ENCODE measurements at places on chromosomes 1 and 21.

- DNase-seq, result no peak
Observed at GRCh38 chr1:92483610-92484471, 2.9 kb downstream of the GFI1 start.

DNA sequence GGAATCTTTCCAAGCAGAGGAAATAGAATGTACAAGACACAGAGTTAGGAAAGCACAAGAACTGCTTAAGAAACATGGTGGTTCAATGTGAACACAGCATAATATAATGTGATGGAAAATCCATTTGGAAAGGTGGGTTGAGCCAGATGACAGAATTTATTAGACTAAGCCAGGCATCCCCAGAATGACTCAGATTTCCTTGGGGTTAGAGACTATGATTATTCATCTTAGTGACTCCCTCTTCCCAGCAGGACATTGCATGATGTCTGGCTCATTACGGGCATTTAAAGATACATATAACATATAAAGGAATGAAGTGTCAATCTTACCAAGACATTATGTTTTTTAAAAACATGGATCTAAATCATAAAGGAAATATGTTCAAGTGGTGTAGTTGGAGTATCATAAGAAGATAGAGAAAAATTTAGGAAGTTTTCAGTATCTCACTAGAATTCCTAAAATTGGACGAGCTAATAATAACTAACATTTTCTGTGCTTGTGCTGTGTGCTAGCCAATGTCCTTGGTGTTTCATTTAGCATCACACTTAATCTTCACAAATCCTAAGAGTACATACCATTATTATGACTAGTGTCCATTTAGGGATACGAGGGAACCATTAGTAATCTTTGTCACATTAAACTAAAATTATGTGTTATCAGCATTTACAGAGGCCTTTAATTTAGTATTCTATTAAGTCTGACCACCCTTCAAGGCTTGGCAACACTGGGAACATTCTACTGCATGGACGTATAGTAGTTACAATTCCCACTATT lies 41.0 kb upstream of the ST6GALNAC5 start:
- DNase-seq, result no peak

DNA sequence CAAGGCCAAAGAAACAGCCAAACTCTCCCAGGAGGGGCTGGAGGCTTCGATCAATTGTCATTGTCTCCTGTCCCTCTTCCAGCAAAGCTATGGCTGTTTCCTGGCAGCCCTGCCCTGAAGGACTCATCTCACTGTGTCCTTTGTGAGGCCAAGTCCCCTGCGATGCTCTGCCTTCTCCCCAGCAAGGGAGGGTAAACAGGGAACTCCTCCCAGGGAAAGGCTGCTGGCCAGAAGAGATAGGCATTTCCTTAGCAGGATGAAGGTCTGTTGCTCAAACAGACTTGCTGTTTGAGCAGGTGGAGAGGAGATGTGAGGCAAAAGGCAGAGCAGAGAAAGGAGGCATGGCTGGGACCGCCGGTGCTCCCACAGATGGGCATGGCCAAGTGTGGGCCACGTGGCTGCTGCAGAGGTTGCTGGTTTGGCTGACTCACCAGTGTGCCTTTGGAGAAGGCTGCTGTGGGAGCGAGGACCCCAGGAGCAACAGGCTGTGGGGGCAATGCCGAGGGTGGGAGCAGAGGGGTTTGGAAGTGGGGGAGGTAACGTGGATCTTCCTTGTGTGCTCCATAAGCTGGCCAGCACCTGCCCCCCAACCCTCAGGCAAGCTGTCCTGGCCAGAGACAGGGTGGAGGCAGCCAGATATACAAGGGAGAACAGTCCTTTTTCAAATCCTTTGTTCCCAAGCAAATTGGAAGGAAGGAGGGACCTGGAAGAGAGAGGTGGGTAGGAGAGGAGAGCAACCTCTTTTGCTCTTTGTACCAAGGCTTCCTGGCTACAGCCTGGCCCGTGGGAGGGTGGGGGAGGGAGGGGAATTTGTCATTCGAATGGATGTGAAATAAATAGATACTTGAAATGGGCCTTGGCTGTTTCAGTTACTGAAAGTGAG lies 449.8 kb downstream of the SIPA1L2 start:
- no peak for DNase-seq

- DNase-seq, result no peak
Observed at GRCh38 chr1:30613188-30613587, 110.2 kb downstream of the MATN1 start.

DNA sequence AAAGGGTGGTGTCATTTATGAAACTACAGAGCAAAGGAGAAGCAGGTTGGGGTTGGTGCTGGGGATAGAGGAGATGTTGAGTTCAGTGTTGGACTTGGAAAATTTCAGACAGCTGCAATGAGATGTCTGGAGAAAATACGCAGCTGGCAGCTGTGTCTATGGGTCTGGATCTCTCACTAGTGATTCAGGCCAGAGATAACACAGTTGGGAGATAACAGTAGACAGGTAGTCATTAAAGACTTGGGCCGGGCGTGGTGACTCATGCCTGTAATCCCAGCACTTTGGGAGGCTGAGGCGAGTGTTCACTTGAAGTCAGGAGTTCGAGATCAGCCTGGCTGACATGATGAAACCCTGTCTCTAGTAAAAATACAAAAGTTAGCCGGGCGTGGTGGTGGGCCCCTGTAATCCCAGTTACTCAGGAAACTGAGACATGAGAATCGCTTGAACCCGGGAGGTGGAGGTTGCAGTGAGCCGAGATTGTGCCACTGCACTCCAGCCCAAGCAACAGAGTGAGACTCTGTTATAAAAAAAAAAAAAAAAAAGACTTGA lies 2.5 kb upstream of the TFAP2E start:
- no peak for DNase-seq

GRCh38 chr1:110559157-110559556 lies 40.2 kb upstream of the KCNA10 start:
- no peak for DNase-seq

- DNase-seq, result peak; percentile 38
Observed at GRCh38 chr1:115977499-115978258, 1.4 kb downstream of the SLC22A15 start.

- no peak for DNase-seq
Observed at GRCh38 chr1:197843401-197843800, 59.0 kb upstream of the C1orf53 start.

- no peak for DNase-seq
Observed at GRCh38 chr1:211715971-211716370, 40.5 kb upstream of the NEK2 start.

DNA sequence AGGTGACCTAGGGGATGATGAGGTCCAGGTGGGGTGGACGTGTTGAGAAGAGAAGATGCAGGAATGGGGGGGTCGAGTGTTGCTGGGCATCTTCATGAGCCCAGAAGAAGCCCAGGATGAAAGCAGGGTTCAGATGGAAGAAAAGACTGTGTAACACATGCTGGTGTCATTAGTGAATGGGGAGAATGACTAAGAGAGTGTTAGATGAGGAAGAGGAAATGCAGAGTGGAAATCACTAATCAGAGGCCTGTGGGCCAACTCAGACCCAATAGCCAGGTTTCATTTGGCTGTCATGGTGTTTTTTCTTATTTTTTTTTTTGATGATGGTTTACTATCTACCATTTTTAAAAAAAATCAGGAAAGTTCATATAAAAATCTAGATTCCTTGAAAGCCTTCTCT lies 180.8 kb upstream of the CAMK1G start:
- DNase-seq, result no peak

GRCh38 chr1:79196211-79196610 lies 189.7 kb upstream of the ADGRL4 start:
- DNase-seq, result no peak

DNA sequence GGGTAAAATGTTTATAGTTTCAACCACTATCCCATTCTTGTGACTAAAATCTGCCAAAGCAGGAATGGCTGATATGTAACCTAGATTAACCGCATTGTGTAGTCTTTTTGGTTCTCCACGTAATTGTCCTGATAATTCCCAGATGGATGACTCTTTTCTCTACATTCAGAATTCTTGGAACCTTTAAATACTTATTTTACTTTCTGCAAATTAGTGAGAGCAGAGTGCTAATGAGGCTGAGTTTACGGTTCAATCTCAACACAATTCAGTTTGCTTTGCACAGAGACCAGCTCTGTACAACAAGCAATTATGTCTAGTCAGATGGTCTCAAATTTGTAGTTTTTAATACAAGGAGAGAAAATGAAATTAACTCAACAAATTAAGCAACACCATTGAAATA lies 9.1 kb downstream of the CRB1 start:
- DNase-seq, result no peak
